ENCODE measurements at places on chromosomes 4 and X.

DNA sequence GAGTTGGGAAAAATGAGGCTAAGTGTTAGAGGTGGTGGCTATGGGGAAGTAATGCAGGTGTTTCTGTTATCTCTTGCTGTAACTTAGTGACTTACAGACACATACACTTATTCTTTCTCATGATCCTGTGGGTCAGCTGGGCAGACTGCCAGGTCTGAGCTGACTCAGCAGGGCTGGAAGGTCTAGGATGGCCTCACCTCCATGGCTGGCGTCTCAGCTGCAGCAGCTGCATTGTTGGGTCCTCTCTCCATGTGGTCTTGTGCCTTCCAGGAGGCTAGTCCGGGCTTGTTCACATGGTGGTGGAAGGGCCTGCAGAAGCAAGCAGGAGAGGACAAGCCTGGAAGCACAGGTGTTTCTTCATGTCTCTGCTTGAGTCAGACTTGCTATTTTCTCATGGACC lies 172.7 kb downstream of the NHS start:
- DNase-seq = no peak

DNA sequence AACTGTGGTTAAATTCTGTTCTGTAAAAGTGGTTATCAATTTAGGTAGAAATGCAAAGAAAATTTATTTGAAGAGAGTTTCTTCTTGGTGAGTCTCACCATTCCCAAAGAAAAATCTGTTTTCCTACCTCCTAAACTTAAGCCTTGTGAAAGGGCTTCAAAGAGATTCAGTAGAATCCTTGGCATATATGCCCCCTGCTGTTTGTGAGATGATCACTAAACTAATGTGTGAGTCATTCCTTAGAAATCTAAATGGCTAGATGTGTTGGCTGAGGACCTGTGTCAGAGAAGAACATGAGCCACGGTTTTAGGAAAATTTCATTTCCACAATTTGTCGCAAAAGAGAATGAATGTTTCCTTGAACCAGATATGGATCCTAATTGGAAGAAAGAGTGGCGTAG lies 260.9 kb downstream of the SLC7A11 start:
- no peak for DNase-seq

GRCh38 chr4:89720981-89721380 lies 116.0 kb downstream of the SNCA start:
- DNase-seq = no peak

GRCh38 chr4:1745165-1745564 lies 23.8 kb downstream of the TACC3 start:
- no peak for DNase-seq

DNA sequence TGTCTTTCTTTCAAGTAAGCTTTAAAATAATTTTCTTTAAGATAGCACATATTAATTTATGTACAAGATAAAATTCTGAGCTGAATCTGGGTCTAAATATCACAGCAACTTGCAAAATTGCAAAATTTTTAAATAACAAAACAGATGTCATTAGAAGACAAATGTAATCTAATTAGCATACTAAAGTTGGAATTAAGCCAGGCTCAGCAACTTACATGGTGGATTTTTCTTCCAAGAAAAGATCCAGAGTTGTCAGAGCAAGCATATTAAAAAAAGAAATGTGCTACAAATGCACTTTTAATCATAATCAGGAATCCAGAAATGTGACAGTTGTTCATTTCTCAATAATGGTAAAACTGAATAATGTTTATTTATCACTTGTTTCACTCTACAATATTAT lies 906.9 kb upstream of the INTU start:
- no peak for DNase-seq

- no peak for DNase-seq
Observed at GRCh38 chr4:122889726-122890125, 32.7 kb downstream of the NUDT6 start.

GRCh38 chr4:155962767-155963166 lies 9.1 kb upstream of the CTSO start:
- no peak for DNase-seq

DNA sequence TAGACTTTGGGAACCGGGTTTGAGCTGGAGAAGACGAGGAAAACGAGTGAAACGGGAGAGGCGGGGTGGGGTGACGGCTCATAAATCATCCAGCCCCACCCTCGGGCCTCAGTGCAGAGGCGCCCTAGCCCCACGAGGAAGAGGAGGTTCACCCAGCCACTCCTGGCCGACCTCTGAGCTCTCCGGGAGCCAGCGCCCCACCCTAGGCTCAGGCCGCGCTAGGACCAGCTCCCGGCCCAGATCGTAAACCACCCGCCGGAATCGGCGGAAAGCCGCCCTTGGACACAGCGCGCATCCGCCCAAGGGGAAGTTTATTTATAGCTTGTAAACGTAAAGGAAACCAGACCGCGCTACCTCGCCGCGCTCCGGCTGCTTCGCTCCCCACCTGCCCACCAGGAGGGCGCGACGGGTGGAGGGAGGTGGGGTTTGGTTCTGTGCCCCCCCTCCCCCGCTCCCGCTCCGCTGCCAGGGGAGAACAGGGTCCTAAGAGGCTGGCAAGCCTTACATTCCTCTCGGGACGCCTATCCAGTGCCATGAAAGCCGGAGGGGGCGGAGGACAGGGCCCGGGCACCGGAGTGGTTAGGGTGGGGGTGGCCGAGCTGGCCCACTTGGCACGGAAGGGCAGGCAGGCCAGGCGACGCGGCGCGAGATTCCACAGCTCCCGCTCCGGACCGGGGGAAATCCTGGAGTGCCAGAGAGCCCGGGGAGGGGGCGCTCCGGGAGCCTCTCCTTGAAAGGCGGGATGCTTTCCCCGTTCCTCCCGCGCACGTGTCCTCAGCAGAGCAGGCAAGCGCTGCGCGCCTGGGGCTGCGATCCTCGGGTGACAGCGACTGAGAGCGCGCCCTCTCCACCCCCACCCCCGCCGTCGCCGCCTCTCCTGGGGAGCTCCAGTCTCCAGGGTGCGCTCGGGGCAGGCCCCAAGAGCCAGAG lies 84.2 kb downstream of the BCOR start:
- DNase-seq = no peak

GRCh38 chr4:829761-830600 lies 4.1 kb upstream of the CPLX1 start:
- DNase-seq = no peak

GRCh38 chr4:39759569-39759968 lies 61.6 kb downstream of the UBE2K start:
- DNase-seq = no peak

- no peak for DNase-seq
Observed at GRCh38 chr4:185404031-185404430, 7.4 kb downstream of the ANKRD37 start.

GRCh38 chr4:2485956-2486355 lies 17.1 kb downstream of the RNF4 start:
- no peak for DNase-seq

GRCh38 chr4:120921456-120922380 lies 808 bp downstream of the PRDM5 start:
- DNase-seq = peak; percentile 29

DNA sequence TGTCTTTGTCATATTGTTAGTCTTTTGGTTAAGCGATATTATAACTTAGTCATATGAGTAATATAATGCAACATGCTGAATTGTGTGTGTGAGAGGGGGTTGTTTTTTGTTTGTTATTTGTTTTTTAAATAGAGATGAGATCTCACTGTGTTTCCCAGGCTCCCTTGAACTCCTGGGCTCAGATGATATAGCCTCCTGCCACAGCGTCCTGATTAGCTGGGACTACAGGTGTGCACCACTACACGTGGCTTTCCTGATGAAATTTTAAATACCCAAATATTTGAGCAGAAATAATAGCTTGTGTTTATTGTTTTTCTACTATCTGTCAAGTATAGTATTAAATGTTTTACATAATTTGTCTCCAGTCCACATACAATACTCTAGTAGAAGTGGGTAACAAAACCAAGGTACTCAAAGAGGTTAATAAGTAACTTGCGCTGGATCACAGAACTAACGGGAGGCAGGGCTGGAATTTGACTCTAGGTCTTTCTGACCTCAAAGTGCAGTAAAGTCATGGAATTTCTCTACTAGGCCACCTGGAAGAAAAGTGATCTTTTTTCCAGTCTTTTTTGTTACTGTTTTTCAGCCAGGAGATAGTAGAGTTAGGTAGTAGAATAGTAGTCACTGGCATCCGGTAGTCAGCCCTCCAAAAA lies 47.8 kb downstream of the CLCN3 start:
- no peak for DNase-seq

DNA sequence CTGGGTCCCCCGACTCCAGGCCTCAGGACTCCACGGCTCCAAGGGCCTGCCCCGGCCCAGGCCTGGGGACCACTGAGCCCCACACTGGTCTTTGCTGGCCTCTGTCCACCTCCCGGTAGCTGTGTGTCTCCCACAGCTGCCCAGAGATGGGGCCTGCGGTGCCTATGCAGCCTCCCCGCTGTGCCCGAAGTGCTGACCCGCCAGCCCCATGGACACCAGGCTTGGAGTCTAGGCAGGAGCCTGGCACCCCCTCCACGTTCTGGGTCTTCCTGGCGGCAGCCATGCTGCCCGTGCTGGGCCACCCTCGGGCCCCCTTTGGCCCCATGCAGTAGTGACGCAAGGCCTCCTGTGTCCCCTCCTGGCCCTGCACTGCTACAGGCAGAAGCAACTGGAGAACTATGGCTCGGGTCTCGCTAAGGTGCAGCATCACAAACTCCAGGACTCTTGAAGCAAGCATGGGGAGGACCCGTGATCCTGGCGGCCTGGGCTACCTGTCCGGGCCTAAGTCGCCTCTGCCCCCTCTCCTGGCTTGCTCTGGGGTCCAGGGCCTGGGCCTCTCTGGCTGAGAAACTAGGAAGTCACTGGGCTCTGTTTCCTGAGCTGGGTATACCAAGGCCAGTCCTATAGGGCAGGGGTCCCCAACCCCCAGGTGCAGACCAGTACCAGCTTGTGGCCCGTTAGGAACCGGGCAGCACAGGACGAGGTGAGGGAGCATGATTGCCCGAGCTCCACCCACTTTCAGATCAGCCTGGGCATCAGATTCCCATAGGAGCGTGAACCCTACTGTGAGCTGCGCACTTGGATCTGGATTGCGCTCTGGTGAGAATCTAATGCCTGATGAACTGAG lies 917 bp downstream of the MYL5 start:
- DNase-seq = no peak

GRCh38 chr4:122901247-122902010 lies 21.0 kb downstream of the NUDT6 start:
- DNase-seq = no peak

DNA sequence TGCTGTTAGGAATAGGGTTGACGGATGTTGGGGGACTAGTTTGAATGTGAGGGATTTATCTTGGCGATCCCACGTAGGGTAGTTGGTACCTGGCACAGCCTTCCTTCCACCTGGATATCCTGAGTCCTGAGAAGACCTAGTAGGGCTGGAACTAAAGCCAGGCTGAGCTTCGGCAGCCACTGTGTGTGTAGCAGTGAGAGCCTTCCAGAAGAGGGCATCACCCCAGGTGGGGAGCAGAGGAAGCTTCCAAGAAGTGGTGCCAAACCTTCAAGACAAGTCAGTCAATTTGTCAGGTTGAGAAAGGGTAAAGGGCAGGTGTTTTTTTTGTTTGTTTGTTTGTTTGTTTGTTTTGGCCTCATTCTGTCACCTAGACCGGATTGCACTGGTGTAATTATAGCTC lies 1.2 kb upstream of the FGFBP2 start:
- no peak for DNase-seq

DNA sequence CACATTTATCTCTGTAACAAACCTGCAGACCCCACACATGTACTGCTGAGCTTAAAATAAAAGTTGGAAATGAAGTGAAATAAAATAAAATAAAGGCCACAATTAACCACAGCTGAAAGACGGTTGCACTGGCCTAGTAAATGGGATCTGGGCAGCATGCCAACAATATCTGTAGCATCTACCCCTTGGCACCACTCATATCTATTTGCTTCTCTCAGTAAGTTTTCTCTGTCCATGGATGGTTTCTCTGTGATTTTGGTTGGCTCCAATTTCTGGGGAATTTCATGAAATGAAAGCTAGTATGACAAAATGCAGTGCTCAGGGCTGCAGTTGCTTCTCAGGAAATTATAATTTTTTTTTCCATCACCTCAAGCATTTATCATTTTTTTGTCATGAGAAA lies 172.0 kb upstream of the IL15 start:
- no peak for DNase-seq

GRCh38 chr4:158050942-158051341 lies 121.9 kb downstream of the GASK1B start:
- DNase-seq = no peak

All from frontal cortex (tissue), 4 donors.